Stimulated activated CD4-positive, alpha-beta T cell treated with anti-CD3 and anti-CD28 coated beads, Interleukin-1b, Interleukin-23, amount 100 ng/mL, for 1 hour (primary cell): ENCODE measurements at places on chromosomes 4 and X.

DNA sequence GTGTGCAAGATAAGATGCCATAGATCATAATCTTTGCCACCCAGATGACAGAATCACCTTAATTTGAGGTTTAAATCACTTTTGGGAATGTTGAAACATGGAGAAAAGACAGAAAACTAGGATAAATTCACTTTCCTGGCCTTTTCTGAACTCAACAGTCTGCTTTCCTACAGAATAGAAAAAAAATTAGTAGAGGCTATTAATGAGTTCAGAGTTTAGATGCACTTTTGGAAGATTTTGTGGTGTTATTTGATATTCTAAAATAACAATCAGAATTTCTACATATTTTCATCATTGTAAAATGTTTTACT lies 195.9 kb downstream of the CAMK2D start:
- no peak for DNase-seq

GRCh38 chr4:147741190-147741788 lies 9.4 kb downstream of the ARHGAP10 start:
- DNase-seq: no peak

GRCh38 chr4:137997496-137997895 lies 244.7 kb downstream of the SLC7A11 start:
- DNase-seq: no peak

GRCh38 chr4:146470604-146471003 lies 51.1 kb downstream of the SLC10A7 start:
- DNase-seq: no peak

DNA sequence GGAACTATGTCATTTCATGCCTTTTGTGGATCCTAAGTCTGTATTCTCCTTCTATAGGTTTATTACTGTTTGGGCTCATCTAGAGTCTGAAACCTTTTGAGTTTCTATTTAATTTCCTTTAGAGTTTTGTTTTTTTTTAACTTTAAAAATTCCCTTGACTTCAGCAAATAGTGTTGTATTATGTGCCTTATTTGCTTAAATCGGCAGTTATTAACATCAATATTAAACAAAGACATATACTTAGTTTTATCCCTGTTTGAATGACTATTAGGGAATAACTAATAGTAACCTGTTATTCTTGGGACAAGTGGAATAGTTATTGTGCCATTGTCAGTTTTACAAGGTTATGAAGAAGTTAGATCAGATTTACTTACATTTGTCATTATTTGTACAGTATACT lies 112.8 kb upstream of the NUDT6 start:
- DNase-seq: no peak

DNA sequence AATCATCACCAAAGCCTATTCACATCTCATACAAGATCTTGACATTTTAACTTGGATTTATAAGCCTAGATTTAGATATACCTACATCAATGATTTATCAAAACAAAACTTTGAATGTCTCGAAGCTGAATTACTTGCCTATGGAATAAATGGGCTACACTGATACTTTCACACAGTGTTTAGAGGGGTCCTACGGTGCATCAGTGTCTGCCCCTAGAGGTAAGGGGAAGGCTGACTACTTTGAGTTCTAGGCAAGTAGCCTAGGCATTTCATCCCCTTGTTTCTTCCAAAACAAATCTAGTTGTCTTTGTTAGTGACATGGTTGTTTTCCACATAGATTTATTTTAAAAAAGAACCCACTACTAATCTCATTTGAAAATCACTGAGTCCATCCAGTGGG lies 158.1 kb upstream of the ATOH1 start:
- no peak for DNase-seq

GRCh38 chrX:24343719-24344118 lies 16.7 kb upstream of the SUPT20HL1 start:
- no peak for DNase-seq

DNA sequence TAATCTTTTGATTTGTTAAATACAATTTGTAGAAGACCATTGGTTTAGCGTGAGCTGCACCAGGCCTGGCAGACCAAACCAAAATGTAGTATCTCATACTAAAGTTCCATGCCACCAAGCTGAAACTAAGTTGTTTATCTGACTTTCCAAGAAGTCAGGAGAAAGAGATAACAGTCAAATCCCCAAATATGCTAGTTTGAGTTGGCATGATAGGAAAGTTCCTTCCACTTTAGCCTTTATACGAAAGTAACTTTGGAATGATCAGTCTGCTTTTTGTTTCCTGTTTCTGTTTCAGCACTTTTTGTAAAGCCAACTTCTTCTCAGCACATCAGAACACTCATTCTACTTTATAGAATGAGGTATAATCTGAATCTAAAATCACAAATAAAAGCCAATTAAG lies 449.2 kb downstream of the GRXCR1 start:
- no peak for DNase-seq

DNA sequence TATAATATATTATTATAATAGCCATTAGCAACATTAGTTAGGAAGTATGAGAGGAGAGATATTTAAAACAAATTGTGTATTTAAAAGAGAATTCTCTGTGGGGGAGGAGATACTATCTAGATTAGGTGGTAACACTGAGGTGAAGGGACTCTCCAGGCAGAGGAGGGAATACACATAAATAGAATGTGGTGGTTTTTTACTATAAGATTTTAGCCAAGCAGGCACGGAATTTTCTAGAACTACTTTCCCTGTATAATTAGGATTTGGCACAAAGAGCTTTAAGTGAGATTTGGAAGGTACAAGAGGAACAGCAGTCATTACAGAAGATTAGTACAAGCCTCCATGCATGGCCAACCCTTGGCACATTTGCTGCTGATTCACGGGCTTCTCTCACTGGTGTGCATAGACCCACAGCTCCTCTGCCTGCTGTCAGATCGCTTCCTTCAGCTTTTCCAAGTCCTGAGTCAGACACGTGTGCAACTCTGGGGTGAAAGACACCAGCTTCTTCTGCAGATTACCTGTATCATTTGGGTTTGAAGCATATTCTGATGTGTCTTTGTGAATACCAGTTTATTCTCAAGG lies 685.5 kb downstream of the KCTD8 start:
- no peak for DNase-seq

DNA sequence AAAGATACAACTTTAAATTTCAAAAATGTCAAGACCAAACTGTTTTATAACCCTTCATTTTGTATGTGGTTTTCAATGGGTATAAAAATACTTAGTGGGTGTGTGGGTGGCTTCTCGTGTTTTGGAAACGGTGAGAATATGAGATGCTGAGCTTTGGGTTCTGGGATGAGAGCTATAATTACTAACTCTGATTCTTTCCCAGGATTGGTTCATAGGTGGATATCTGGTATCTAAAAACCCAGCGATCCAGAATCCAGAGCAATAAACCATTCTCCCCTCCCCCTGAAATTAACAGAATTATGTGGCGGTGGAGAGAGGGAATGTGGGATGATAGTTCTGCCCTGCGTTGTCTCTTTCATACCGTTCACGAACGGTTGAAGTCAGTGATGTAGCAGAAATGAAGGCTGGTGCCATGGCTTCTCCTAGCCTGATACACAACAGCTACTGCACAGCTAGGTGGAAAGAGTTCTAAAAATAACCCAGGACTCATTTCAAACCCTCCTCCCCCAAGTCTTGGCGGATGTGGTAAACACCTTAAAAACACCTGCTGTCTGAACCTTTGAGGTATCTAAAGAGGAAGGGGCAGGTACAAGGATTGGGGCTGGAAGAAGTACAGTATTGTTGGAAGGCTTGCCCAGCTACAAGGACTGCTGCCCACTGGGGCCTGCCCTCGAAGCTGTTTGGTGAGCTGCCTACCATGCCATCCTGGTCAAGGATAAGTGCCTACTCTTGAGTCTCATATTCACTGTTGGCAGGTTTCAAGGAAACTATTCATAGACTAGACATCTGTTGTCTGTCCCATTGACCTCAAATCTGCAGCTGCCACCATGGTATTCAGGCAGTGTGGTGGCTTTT lies 44.5 kb downstream of the SEPTIN11 start:
- peak; percentile 2 for DNase-seq

- no peak for DNase-seq
These were observed 97.0 kb upstream of the LDB2 start for GRCh38 chr4:16995451-16995850.

GRCh38 chr4:20422398-20422797 lies 170.7 kb downstream of the SLIT2 start:
- DNase-seq: no peak

DNA sequence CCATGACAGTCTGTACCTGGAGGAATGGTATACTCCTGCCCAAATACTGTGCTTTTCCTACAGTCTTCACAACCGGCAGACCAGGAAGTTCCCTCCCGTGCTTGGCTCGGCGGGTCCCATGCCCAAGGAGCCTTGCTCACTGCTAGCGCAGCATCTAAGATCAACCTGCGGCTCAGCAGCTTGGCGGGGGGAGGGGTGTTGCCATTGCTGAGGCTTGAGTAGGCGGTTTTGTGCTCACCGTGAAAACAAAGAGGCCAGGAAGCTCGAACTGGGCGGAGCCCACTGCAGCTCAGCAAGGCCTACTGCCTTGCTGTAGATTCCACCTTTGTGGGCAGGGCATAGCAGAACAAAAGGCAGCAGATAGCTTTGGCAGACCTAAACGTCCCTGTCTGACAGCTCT lies 152.7 kb downstream of the TEX11 start:
- DNase-seq: peak; percentile 1

GRCh38 chrX:13469963-13470684 lies 99.3 kb upstream of the EGFL6 start:
- DNase-seq: no peak

GRCh38 chrX:150648296-150648940 lies 44.8 kb upstream of the MTMR1 start:
- no peak for DNase-seq

- peak; percentile 14 for DNase-seq
These were observed at the start of gene NAP1L3 for GRCh38 chrX:93673056-93673868. Gene NAP1L3, minus strand, starts transcription at chrX:93673578. Its CDS starts 274 bp downstream, at chrX:93673304.

DNA sequence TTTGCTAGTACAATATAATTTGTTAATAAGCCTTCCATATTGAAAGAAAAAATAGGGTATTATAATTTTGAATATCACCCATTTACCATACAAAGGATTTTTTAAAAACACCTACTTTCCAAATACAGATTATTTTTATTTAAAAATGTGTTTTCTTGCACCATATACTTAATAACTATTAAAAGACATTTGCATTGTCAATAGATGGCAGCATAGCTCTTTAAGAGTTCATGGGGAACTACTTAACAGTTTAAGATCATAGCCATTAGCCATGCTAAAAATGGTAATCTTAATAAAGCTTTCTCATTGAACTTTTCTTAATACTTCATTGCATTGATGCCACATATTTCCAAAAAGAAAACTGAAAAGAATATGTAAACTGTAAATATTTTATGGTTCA lies 1995.9 kb downstream of the C4orf33 start:
- DNase-seq: no peak

DNA sequence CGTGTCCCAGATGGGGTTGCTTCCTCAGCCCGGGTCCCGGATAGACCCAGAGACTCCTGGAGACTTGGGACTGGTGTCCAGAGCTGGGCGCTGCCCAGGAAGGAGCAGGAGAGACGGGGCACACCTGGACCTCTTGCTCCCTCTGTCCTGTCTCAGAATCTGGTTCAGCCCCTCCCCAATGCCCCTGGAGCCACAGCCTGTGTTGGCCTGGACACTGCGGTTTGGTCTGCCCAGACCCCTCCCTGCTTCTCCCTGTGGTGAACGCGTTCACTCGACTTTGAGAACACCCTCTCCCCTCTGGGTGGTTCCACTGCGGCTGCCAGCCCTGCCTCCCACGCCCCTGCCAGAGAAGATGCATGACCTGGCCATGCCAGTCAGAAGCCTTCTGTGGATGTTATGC lies 111.1 kb downstream of the HMX1 start:
- DNase-seq: no peak
